ELR (cell line): ENCODE measurements at places on chromosomes 11 and 22.

DNA sequence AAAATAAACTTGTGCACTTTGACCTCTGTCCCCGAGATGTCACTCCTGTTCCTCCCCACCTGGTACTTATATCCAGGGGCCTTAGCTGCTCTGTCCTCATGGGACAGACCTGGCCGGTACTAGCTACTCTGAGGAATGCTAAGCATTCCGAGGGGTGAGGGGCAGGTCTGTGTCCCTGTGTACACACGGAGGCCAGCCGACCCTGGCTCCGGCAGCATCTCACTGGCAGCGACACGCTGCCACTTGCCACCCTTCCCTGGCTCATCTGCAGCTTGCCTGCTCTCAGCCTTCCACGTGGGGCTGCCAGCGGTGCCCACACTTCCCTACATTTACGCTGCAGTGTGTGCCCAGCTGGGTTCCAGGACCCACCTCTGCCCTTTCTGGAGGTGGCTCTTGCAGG is 21.6 kb upstream of the TEF start:
- no peak for DNase-seq

- peak; percentile 95 for DNase-seq
Observed at GRCh38 chr11:12164061-12165014, 53.9 kb downstream of the MICAL2 start.

GRCh38 chr11:124211321-124211720 is 28.2 kb downstream of the OR10D3 start:
- no peak for DNase-seq

DNA sequence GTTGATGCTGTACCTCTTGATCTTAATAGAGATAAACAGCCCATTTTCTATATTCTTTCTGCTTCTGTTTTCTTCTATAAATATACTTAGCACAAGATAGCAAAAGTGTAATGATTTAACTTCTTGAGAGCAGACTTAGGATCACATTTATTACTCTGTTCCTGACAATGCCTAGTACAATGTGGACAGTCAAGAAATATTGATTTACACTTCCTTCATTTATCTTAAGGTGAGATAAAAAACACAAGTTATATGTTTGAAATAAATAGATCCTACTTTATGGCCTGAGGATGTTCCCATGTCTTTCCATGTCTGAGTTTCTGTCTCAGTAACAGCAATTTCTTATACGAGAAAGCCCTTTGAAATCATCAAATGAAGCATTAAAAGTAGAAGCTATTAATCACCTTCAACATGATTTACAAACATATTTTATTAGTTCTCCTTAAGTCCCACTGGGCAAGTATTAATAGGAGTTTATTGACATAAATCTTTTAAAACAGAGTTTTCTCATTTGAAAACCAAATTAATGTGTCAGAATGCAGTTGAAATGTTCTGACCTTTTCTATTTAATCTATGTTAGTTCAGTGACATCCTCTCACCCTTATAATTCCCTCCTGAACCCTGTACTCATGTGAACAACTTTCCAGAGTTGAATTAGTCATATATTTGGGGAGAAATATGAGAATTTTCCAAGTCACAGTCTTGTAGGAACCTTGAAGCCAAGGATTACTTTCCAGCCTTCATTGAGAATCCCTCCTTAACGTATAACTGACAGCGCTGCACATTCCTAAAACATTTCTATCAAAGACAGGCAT is 1611.7 kb upstream of the TENM4 start:
- DNase-seq: no peak

- no peak for DNase-seq
Observed at GRCh38 chr11:29319210-29319609, 697.6 kb downstream of the KCNA4 start.

- DNase-seq: peak; percentile 23
Observed at GRCh38 chr11:23280088-23280487, 419.8 kb upstream of the CCDC179 start.

DNA sequence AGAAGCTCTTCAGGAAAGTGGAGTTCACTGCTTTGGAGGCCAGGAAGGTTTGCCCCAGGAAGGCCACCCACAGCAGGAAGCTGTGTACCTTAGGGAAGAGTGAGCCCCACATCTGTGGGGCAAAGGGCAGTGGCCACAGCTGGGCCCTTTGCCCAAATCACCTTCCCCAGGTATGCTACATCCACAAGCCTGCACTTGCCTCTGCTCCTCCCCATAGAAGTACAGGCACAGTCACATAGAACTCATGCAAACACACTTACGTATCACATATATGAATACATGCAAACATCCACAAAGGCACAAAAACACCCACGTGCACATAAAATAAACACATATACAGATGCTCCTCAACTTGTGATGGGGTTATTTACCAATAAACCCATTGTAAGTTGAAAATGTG is 2.1 kb downstream of the TRIM29 start:
- no peak for DNase-seq

- peak; percentile 51 for DNase-seq
Observed at GRCh38 chr22:42294034-42294985, 23.9 kb upstream of the TCF20 start.

- no peak for DNase-seq
Observed at GRCh38 chr22:49737101-49737551, 90.5 kb downstream of the BRD1 start.

DNA sequence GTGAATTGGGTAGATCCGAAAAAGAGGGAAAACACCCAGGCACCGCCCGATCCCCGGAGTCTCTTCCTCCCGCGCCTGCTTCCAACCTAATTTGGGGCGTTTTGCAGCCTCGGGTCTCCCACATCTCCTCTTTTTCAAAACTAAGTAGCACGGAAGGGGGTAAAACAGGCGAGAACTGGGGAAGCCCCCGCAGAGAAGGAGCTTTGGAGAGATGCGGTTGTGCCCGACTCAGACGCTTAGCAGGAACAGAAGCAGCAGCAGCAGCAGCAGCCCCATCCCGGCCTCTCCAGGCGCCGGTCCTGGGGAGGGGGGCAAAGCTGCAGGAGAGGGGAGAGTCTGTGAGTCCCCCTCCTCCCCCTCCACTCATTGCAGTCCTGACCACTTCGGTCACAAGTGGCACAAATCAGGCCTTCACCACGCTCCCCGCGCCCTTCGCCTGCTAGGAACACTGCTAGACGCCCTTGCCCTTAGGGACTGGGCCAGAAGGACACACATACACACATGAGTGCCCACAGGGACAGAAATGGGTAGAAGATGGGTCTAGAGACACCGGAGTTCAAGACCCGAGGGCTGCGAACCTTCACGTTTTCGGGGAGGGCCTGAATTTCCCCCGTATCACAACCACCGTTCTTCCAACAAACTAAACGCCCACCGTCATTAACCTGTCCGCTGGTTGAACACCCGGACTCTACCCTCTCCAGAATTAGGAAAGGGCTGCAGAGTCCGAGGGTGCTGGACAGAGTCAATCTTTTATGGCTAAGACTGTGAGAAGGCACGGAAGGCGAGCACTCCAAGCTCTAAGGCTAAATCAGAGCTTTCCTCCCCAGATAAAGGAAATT is 98.3 kb upstream of the HSD17B12 start:
- no peak for DNase-seq

- DNase-seq: no peak
Observed at GRCh38 chr11:133166662-133167061, 365.6 kb downstream of the OPCML start.

GRCh38 chr11:110349138-110349996 is 53.0 kb upstream of the RDX start:
- DNase-seq: no peak

DNA sequence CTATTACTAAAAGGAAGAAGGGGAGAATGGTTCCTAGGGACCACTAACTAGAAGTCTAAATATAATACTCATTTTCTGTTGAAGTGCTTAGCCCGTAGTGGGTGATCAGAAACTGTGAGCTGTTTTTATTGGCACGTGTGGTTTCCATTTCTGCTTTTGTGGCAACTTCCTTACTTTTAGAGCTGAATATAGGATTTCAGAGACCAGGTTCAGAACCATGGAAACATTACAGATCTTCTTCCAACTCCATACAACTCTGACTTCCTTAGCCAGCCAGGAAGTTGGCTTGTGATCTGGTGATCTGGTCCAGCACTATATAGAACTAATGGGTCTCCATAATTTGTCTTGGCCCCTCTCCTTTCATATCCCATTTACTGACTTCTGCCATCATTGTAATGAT is 2.6 kb upstream of the ME3 start:
- DNase-seq: no peak

GRCh38 chr11:85718126-85718943 is 32.3 kb upstream of the CCDC89 start:
- DNase-seq: no peak

DNA sequence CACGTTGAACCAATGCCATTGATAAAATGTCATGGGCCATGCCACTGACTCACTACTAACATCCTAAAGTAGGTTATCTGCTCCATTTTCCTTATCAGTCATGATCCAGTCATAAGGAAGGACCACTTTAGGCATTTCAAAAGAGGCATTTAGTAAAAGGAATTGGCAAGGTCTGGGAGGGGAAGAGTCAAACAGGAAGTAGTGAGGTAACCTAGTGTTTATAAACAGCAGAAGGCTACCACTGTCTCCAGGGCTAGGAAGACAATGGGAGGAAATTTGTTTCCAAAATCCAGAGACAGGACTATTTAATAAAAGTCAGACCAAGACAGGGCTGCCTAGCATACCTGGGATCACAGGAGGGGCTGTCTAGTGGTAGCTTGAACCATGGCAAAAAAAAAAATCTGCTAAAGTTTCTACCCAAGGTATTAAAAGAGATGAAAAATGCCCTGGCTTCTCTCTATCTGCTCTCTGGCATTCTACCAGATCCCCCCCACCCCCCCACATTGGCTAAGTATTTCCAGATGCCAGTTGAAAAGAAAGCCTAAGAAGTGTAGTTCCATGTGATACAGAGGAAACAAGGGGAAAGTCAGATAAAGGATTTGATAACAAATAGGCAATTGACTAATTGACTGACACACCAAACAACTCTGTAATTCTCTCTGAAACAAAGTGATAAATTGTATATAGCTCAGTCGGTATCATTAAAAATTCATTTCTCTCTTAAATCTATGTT is 50.4 kb upstream of the C11orf87 start:
- peak; percentile 8 for DNase-seq
